Suppressor macrophage (primary cell): ENCODE measurements at places on chromosomes 1 and 21.

- no peak for DNase-seq
These were observed 1.1 kb downstream of the TBX19 start for GRCh38 chr1:168281603-168282325.

DNA sequence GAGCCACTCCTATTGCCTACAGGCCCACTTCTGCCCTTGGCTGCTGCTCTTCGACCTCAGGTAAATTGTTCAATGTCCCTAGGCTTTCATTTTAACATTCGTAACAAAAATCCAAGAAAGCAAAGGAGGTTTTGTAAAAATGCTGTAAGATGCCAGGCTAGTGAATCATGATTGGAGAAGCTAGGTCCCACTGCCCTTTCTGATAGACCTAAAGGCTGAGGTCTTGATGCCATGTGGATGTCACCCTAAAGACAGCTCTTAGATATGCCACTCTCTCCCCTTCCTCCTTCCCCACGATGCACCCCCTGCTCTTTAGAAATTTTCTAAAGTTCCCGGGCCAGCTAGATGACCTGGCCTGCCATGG lies 9.9 kb upstream of the TMEM39B start:
- DNase-seq: no peak

GRCh38 chr1:5836776-5837440 lies 155.3 kb downstream of the NPHP4 start:
- DNase-seq: no peak

DNA sequence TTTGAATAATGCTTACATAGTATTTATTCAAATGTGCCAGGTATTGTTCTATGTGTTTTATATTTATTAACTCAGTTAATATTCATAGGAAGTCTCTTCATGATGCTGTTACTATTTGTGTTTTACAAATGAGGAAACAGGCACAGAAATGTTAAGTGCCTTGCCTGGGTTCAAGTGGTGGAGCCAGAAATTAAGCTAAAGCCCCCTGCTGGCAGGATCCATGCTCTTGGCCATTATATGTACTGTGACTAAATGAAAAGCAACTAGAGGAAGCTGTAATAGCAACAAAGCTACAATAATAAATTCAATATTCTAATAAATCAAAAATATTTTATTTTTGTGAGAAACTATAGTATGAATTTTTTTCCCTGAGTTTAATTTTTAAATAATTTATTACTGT lies 30.0 kb downstream of the IARS2 start:
- DNase-seq: peak; percentile 11

- no peak for DNase-seq
These were observed 11.5 kb downstream of the RIPK4 start for GRCh38 chr21:41755258-41755933.

DNA sequence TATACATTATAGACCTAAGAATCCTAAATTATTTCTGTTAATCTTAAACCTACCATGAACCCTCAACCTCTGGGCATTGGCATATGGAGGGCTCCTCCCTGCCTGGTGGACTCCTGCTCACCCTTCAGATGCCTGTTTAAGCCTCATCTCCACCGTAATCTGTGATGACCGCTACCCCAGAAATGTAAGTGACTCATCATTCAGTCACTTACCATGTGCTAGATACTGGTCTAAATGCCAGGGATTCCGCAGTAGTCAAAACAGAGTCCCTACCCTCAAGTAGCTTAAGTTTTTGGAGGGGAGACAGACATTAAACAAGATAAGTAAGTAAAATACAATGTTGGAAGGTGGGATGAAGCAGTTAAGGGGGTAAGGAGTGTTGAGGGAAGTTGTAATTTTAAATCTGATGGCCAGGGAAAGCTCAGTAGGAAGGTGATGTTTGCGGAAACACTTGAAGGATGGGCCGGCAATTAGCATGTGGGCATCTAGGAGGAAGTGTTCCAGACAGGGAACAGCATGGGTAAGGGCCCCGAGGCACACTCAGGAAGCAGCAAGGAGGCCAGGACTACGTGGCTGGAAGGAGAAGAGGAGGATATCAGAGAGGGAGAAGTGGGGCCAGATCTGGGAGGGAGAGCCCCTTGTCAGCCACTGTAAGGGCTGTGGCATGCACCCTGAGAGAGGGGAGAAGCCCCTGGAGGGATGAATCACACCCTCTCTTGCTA lies 141.7 kb upstream of the HOOK1 start:
- DNase-seq: no peak

DNA sequence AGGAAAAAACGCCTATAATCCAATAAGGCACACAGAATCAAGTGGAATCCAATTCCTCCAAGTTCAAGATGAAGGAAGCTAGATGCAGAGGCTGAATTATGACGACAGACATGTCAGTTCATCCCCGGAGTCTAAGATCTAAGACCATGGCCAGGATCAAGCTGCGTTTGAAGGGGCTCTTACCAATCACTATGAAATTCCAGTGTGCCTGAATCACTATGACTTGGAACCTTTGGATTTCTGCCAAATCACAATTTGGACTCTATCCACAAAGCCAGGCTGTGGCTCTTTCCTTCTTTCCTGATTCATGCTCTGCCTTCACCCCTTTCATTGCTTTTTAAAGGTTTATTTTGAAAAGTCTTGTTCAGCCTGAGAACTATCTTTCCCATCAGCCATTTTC lies 17.1 kb downstream of the OLIG2 start:
- DNase-seq: no peak

GRCh38 chr1:12608311-12608957 lies 9.6 kb downstream of the DHRS3 start:
- no peak for DNase-seq

DNA sequence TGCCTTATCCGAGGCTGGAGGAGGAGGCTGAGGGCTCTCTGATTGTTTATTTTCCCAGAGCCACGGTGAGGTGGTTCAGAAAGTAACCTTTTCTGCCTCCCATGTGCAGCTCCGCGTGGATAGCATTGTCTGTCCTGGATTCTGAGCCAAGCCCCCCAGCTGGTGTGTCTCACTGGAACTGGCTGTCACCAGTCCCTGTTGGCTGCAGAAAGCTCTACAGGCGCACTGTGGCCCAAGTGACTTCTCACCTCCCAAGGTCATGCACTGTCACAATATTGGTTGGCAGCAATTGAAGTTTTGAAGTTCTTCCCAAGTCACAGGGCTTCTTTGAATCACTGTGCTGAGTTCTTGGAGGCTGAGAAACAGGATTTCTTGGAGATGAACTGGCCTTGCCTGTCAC lies 8.2 kb downstream of the BMP8A start:
- no peak for DNase-seq

DNA sequence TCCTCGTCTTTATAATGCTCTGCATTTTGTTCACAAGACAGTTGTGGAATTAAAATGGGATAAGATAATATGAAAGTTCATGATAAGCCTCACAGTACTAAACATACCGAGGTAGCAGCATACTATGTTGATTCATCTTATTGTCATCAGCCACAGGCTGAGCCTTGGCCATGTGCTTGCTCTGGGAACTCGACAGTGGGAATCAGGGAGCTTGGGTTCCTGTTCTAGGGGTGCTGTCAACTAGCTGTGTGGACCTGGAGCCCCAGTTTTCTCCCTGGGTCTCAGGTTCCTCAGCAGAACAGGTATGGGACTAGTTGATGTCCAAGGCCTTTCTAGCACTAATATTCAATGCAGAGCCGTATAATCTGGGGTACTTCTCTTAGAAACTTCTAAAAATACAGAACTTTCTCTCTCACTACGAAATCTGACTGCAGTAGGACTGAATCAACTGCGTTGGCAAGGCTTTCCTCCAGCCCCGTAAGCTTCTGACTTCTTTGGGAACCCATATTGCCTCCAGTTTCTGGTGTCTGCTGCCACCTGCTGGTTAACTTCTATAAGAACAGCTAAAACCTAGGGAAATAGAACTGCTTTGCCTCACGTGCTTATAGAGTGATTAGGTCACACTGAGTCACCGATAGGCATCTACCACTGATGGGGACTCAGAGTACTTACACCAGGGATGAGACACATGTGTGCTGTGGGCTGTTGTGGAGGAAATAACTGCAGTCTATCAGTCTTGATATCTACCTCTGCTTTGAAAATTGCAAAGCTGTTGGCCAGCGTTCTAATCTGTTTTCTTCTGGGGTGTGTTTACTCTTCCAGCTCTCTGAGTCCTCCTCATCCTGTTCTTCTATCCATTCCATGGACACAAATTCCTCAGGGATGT lies 110.9 kb downstream of the RGL1 start:
- DNase-seq: peak; percentile 97

- peak; percentile 88 for DNase-seq
These were observed 7.0 kb downstream of the CD53 start for GRCh38 chr1:110879758-110880606.

DNA sequence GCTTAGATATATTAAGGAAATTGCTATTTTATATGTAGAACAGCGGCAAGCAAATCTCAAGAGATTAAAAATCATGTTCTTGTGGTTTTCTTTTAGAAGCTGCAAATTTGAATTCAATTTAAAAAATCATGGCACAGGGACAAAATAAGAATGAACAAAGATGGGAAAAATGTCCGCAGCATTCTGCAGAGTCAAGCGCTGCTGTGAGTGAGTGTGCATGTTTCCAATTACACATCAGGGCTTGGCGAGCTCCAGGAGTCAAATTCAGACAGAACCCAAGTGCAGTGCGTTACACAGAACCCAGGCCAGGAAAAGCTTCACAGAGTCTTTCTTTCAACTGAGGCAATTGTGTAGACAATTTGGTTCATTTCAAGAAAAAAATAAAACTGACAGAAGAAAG lies 33.3 kb upstream of the ERG start:
- no peak for DNase-seq

GRCh38 chr1:234980291-234980644 lies 148.4 kb downstream of the TOMM20 start:
- DNase-seq: no peak

GRCh38 chr1:111894497-111894896 lies 95.0 kb downstream of the KCND3 start:
- no peak for DNase-seq
